Memory B cell (primary cell): ENCODE measurements at places on chromosomes 3 and 15.

GRCh38 chr3:32216172-32216783, 22.2 kb upstream of the CMTM8 start:
- no peak for DNase-seq

- DNase-seq, result no peak
Observed at GRCh38 chr3:56590814-56591213, 33.8 kb downstream of the CCDC66 start.

GRCh38 chr3:187014417-187014864, 84.1 kb downstream of the ST6GAL1 start:
- no peak for DNase-seq

DNA sequence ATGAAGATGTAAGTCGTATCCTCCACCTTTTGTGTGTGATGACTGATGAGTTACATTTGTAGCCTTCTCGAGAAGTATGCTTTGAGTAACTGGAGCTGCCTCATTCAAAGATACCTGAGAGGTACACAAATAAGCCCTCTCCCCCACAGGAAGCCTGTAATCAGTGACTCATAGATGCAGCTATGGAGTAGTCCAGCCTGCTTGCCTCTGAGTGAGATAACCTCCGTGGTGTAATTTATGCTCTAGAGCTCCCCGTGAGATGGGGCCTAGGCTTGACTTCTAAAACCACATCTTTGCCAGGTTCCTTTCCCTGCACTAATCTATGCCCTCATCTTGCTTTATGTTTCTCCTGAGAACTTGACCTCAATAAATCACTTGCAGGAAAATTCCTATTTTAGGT, 291.7 kb downstream of the SUCLG2 start:
- DNase-seq, result no peak

DNA sequence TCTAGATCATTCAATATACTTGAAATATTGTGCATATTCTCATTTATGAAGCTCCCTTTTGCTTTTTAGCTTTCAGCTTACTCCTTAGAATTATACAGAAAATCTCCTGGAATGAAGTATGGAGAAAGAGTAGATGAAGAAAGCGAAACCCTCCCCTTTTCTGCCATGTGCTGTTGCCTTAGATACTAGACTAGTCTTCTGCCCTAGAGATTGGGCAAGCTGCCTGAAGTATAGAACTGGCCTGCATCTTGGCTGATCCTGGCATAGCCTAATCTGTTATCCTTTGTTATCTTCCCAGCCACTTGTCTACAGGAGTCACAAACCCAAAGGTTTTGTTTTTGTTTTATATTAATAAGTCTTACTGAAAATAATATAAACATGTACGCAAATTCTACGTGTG, 138.8 kb downstream of the RBPMS2 start:
- no peak for DNase-seq

- DNase-seq, result no peak
Observed at GRCh38 chr3:126792998-126793397, 89.0 kb downstream of the CHCHD6 start.

DNA sequence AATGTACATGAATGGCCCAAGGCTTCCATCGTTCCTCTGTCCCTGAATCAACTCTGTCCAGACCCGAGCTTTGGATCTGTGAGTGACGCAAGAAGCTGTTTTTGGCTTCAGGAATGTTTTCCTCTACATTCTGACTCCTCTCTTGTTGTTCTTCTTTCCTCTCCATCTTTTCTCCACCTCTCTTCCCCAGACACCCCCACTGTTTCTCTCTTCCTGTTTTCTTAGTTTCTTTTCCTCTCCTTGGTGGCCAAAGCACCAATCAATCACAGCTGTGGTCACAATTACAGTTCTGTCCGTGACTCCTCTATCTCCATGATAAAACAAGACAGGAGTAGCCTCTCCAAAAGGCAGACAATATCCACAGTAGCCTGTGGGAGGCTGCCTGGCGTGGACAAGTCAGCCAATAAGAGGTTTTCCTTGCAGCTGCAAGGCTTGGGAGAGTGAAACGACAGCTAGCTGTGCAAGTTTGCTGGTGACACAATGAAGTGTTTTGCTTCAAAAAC, 4.9 kb upstream of the TMEM212 start:
- DNase-seq, result no peak

DNA sequence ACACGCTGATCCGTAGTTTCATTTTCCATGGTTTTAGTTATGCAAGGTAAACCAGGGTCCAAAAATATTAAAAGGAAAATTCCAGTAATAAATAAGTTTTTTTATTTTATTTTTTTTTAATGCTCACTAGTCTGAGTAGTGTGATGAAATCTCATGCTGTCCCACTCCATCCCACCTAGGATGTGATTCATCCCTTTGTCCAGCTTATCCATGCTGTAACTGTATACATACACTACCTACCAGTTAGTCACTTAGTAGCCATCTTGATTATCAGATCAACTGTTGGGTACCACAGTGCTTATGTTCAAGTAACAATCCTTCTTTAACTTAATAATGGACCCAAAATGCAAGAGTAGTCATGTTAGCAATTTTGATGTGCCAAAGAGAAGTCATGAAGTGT, 75.2 kb downstream of the ESYT3 start:
- DNase-seq, result no peak

- no peak for DNase-seq
Observed at GRCh38 chr3:128319107-128319506, 147.6 kb downstream of the DNAJB8 start.

GRCh38 chr3:5019411-5020241, 40.4 kb downstream of the BHLHE40 start:
- DNase-seq, result no peak

- no peak for DNase-seq
Observed at GRCh38 chr3:24299246-24299805, 195.3 kb downstream of the THRB start.

GRCh38 chr3:77147836-77148578, 108.1 kb downstream of the ROBO2 start:
- DNase-seq, result no peak

GRCh38 chr3:126256251-126256650, 75.9 kb upstream of the ALDH1L1 start:
- DNase-seq, result no peak

- DNase-seq, result no peak
Observed at GRCh38 chr3:138429665-138430064, 4.8 kb upstream of the ESYT3 start.

GRCh38 chr3:105616374-105617121, 249.8 kb downstream of the ALCAM start:
- DNase-seq, result no peak

GRCh38 chr15:83475551-83475950, 28.4 kb downstream of the SH3GL3 start:
- DNase-seq, result no peak

- DNase-seq, result no peak
Observed at GRCh38 chr3:104687362-104687761, 679.3 kb upstream of the ALCAM start.

- no peak for DNase-seq
Observed at GRCh38 chr15:67884009-67884408, 44.2 kb upstream of the RNU6-1 start.

DNA sequence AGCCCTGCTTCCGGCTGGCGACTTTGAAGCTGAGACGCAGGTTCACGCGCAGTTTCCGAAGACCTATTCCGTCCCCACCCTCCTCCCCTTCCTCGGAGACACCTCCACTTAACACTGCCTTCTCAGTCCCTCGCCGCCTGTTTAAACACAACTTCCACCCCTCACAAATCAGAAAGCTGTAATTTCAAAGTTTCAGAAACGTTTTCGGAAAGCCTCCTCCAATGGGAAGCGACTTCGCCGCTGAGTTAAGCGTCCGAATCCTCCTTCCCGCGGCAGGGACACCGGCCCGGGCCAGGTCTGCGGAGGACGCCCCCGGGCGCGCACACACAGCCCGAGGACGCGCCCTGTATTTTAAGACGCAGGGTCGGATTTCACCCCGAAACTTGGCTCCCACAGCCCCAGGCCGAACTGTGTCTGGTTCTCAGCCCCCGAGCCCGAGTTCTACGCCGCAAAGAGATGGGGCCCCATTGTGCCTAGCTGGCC, 559 bp upstream of the LRRN1 start:
- DNase-seq, result peak; percentile 22

- no peak for DNase-seq
Observed at GRCh38 chr15:50055750-50056157, 63.3 kb downstream of the ATP8B4 start.

GRCh38 chr15:93835344-93835743, 396.0 kb upstream of the MCTP2 start:
- no peak for DNase-seq

DNA sequence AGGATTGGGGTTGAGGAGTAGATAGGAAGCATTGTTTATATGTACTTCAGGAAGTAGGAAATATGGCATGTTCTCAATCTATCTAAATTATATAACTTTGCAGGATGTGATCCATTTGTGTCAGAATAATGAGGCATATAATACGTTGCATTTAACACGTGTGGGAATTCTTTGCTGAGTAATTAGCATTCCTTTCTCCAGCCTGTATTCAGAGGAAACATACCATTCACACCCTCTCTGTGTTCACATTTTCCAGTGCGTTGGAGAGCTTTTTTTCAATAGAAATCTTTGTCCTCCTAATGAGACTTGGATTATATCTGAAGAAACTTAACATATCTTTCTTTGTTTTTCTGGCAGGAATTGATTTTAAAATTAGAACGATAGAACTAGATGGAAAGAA, 33.0 kb upstream of the APH1B start:
- no peak for DNase-seq

- no peak for DNase-seq
Observed at GRCh38 chr15:62133141-62133540, 31.9 kb downstream of the C2CD4B start.

DNA sequence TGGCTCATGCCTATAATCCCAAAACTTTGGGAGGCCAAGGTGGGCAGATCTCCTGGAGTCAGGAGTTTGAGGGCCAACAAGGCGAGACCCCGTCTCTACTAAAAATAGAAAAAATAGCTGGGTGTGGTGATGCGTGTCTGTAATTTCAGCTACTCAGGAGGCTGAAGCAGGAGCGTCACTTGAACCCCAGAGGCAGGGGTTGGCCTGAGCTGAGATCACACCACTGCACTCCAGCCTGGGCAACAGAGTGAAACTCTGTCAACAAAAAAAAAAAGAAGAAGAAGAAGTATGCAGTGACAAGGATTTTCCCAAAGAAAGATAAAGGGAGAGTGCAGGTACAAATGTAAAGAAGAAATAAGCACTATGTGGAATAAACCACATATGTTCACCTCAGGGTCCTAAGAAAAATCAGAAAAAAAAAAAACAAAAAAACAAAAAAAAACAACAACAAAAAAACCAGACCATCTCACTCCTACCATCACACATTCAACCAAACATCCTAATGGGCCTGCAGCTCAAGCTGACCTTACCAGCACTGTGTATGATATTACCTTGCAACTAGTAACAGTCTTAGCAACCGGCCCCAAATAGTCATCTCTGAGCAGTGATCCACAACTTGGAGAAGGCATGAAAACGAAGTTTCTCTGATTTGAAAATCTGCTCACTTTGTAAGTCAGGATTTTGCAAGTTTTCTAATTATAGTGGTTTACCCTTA, 296.7 kb upstream of the PROK2 start:
- DNase-seq, result no peak

DNA sequence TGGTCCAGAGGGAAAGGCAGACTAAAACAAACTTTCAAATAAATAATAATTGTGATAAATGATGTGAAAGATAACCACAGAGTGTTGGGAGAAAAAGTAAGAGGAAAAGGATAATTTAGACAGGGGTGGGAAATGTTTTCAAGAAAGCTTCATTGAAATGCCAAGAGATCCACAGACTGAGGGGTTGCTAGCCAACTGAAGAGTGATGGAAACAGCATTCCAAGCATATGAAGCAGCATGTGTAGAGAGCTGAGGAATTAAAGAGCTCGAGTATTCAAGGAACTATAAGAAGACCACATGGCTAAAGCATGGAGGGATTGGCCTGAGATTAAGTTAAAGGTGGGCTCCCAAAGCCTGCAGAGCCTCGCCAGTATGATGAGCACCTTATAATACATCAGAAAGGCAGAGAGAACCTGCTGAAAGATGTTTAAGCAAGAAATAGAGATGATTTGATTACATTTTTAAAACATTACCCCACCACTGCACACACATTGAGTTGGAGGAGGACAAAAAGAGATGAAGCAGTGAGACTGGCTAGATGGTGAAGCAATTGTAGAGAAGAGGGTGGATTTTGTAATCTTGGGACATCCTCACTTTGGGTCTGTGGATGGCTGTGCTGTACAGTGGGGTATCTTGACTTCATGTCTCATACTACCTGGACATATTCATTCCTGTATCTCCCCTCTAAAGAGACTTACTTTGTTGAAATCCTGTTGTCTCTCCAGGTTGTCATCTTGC, 100.8 kb downstream of the STAC start:
- no peak for DNase-seq

- DNase-seq, result no peak
Observed at GRCh38 chr3:32493437-32494414, 8.9 kb downstream of the CMTM6 start.

GRCh38 chr3:105793040-105793439, 75.8 kb downstream of the CBLB start:
- no peak for DNase-seq

DNA sequence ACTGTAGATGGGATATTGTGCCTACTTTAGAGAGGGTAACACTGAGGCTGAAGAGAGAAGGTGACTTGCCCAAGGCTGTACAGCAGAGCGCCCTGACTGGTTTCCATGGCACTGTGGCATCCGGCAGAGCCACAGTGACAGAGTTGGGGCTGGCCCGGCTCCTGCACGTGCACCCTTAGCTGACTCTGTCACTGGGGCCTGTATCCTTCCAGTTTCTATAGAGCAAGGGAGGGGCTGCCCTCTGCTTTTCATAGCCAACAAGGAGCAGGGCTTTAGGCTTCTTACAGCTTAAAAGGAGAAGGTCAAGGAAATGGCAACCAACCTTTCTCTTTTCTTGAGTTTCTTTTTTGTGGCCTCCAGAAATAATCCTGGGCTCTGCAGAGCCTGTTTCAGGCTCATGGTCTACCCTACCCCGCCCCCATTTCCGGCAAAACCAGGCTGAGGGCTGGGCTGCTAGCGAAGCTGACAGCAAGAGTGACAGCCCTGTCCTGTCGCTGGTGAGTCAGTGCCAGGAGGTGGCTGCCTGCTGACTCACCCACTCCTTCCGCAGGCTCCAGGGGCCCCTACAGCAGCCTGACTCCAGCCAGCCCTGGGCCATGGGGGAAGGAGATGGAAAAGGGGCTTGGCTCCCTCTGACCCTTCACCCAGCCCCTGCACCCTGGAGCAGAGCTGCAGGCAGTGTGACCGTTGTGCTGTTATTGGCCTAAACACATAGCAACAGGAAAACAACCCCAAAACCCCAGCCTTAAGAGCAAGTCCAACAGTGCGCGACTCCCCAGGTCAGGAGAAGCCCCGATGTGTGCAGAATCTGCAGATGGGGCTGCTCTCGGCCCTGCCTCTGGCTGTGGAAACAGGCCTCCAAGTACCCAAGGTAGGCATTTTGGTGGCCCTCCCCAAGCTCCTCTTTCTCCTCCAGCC, 29.8 kb downstream of the SLC6A6 start:
- peak; percentile 81 for DNase-seq
